Retinal pigment epithelial cell (primary cell): ENCODE measurements at places on chromosomes 11 and 22.

DNA sequence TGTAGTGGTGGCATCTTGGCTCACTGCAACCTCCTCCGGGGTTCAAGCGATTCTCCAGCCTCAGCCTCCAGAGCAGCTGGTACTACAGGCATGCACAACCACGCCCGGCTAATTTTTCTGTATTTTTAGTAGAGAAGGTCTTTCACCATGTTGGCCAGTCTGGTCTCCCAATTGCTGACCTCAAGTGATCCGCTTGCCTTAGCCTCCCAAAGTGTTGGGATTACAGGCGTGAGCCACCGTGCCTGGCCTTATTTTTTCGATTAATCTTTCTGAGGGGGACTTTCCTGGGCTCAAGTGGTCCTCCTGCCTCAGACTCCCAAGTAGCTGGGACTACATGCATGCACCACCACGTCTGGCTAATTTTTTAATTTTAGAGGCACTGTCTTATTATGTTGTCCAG lies 5.6 kb downstream of the SNU13 start:
- DNase-seq: no peak

- DNase-seq: no peak
Measured at GRCh38 chr11:78417175-78417887, at the start of gene GAB2. GAB2 (minus strand) TSS chr11:78417820; CDS start chr11:78417720, 100 bp downstream.

GRCh38 chr22:44924098-44924497 lies 85.7 kb downstream of the PHF21B start:
- no peak for DNase-seq

DNA sequence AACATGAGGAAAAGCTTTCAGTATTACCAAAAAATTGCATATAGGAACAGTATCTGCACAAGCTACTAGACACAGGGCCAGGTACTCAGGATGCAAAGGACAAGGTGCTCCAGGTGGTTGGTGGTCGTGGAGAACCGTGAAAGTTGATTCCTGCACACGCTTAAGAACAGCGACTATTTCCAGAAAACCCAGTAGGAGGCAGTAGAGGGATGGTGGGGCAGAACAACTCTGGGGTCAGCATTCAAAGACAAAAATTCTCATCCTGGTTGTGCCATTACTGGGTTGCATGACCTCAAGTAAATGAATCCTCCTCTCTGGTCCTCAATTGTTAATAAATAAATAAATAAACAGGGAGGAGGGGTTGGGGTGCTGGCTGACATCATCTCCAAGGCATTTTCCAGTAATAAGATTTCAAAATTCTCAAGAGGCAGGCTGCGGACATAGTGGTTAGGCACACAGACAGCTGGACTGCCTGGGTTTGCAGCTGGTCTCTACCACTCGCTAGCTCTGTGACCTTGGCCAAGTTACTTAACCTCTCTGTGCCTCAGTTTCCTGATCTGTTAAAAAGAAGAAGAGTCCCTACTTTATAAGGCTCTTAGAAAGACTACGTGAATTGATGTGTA lies 89.6 kb downstream of the ISX start:
- DNase-seq: no peak

DNA sequence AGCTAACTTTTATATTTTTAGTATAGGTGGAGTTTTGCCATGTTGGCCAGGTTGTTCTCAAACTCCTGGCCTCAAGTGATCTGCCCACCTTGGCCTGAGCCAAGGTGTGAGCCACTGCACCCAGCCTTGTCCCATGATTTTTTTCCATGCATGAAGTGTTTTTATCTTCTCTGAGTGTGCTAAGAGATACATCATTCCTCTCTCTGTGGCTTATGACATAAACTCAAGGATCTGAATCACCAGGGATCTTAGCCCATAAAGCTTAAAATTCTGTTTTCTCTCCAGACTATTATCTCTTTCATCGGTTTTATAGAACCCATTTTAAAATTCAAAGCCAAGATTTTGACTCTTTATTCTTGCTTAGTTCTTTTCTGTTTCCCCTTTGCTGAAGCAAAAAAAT lies 48.4 kb upstream of the C11orf58 start:
- no peak for DNase-seq

DNA sequence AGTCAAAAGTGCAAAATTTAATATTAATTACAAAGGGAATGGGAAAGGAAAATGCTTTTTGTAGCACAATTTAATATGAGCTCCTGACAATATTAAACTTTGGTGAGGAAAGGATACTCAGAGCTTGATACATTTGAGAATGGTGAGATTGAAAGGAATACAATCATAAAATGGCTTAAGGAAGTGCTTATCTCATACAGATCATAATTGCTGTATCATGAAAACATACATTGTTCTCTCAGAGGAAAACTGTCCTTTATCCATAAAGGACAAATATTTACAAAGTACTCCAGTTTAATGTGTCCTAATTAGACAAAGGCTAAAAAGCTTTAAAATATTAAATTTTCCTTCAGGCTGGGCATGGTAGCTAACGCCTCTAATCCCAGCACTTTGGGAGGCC lies 260.4 kb downstream of the TMEM135 start:
- DNase-seq: no peak

GRCh38 chr22:38974826-38975175 lies 7.3 kb upstream of the APOBEC3B start:
- DNase-seq: no peak

DNA sequence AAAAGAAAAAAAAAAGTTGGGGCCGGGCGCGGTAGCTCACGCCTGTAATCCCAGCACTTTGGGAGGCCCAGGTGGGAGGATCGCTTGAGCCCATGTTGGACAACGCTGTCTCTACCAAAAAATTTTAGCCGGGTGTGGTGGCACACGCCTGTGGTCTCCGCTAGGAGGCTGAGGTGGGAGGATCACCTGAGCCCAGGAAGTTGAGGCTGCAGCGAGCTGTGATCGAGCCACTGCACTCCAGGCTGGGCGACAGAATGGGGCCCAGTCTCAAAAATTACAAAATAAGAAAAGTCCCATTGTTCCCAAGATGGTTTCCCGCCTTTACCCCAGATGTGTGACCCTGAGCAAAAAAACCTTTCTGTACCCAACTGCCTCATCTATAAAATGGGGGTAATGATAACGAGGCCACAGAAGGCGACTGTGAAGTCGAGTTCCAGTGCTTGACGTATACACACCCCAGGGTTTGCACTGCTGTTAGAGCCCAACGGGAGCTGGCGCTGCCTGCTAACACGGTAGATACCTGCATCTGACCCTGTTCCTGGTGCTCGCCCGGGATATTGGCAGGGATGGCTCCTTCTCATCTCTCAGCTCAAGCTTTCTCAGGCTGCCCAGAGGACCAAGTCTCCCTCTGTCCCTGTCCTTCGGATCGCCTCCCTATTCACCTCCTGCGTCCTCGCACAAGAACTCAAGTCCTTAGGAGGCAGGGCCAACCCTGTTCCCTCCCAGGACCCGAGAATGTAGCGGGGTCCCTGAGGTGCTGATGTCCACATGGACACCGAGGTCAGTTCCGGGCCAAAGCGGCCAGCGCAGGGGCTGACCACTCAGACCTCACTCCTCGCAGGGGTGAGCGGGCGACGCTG lies 1.1 kb upstream of the RPLP2 start:
- no peak for DNase-seq

DNA sequence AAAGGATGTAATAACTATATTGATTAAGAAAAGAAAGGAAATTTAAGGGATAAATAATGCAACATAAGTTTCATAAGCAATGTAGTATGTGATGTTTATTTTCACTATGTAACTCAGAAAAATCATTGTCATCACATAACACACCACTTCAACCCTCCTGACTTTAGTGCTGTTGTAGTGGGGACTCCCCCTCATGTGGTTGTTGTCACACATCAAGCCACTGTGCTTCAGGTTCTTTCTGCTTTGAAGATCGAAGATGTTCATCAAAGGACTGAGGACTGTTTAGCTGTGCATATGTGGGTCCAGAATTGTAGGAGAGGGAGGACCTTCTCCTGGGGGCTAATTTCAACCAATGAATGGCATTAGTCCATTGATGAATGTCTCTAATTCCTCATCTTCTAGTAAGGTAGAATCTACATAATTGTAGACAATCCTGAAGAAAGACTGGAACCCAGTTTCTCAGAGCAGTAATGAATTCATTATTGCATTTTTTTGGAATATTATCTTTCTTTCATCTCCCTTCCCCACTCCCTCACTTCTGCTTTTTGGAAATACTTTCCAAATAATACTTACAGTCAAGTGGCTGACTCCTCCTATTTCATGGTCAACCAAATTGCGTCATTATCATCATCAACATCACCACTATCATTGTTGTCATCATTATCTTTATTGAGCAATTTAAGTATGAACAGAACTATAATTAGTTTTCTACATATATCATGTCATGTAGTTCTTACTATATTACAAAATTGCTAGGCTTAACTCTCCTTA lies 9.8 kb upstream of the CARD16 start:
- DNase-seq: no peak

GRCh38 chr11:78164471-78164870 lies 24.0 kb downstream of the KCTD21 start:
- no peak for DNase-seq

DNA sequence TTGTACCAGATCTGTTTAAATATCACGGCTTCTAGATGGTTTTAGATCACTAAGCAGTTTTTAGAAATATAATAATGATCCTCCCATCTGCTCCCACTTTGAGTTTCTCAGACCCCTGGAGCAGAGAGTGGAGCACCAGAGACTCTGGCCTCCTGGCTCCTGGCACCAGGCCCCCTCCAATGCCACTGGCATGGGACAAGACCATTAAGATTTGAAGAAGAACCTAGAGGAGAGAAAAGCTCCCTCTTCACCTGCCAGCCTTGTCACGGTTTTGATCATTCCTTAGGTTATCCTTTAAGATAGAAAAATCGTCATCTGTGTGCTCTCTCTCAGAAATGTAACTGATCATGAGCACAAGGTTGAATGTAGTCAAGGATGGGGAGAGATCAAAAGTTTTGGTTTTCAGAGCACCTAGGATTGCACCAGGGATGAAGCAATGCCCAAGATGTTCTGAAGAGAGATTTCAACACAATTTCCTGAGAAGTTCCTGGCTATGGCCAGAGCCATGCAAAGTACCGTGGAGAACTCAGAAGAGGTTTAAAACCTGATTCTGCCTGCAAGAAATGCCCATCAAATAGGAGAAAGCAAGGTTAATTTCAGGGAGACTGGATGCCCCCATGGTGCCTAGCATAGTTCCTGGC lies 22.2 kb downstream of the IL10RA start:
- no peak for DNase-seq

- DNase-seq: peak; percentile 44
Measured at GRCh38 chr11:74638869-74639268, 46.5 kb downstream of the POLD3 start.

DNA sequence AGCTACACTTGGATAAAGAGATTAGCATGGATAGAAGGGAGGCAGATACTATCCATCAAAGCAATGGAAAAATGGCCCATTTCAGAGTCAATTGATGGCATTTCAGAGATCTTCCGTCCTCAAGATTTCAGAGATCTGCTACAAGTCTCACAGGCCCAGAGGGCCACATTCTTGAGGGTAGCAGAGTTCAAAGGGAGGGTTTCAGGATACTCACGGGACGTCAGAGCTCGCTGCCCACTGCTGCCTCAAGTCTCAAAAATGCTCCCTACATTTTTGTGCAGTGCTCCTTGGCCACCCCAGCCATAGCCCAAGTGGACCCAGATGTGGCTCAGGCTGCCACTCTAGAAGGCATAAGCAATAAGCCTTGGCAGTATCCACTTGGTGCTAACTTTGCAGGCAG lies 24.9 kb downstream of the RTL6 start:
- no peak for DNase-seq

DNA sequence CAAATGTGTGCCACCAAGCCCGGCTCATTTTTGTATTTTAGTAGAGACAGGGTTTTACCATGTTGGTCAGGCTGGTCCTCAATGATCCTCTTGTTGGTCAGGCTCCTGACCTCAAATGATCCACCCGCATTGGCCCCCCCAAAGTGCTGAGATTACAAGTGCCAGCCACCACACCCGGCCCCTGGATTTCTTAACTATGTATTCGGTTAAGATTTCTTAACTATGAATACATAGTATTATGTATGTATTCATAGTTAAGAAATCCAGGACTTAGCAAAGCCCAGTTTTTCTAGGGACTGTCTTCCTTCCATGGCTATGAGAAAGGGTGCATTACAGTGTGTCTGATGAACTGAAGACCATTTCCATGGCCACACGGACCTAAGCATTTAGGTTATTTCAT lies 1.7 kb downstream of the C11orf91 start:
- DNase-seq: no peak
